ENCODE measurements at places on chromosomes 13 and 19.

DNA sequence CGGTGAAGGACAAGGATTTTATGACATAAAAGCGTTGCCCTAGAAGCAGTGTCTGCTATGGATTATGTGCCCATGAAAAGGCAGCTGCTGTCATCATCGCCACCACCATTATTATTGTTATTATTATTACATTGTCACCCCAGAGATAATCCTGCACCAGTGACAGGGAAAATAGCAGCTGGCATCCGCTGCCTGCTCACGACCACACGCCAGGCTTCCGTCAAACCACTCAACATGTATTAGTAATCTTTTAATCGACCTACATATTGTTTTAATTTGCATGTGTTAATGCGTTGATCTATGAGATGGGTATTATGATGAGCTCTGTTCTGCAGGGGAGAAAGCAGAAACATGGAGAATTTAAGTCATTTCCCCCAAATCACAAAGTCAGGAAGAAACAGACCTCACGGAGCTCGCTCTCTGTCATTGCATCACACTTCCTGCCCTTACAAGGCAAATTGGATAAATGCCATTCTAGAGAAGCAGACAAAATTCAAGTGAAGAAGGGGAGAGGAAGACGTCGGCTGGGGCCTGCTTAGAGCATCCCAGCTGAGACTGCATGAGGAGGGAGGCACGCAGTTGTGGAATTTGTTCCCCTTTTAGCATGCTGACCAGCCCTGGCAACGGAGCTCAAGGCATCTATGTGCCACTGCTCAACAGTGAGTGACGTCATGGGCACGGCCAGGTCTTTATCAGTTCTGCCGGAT lies at the start of gene FFAR3:
FFAR3 (plus strand) TSS at position 594 of the 707 bp plus-strand sequence. CDS start 431 bp downstream, outside the sequence.
- no peak for DNase-seq

GRCh38 chr19:17530586-17530985 lies 19.1 kb downstream of the PGLS start:
- no peak for DNase-seq

DNA sequence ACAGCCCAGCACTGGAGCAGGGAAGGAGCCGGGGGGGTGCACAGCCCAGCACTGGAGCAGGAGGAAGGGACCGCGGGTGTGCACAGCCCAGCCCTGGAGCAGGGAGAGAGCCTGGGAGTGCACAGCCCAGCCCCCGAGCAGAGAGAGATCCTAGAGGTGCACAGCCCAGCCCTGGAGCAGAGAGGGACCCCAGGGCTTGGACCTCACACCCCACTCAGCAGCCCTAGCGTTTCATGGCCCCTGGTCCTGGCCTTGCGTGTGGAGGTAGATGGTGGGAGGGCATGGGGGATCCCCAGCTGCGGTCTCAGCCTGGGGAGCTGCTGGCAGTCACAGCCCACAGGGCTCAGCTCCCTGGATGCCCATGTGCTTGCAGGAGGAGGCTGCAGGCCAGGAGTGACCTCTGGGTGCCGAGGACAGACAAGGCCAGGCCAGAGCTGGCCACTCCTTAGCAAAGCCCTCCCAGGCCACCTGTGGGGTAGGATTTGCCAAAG lies 25.1 kb downstream of the GAS6 start:
- DNase-seq: no peak

GRCh38 chr19:33211794-33212435 lies 13.7 kb downstream of the SLC7A10 start:
- DNase-seq: no peak

GRCh38 chr13:46403851-46404732 lies 17.0 kb upstream of the RUBCNL start:
- no peak for DNase-seq

GRCh38 chr19:45442778-45443461 lies 19.2 kb upstream of the ERCC1 start:
- DNase-seq: no peak

GRCh38 chr13:111122631-111123030 lies 7.5 kb downstream of the ARHGEF7 start:
- DNase-seq: no peak

GRCh38 chr13:100208626-100209025 lies 119.7 kb downstream of the PCCA start:
- DNase-seq: no peak

- DNase-seq: no peak
Observed at GRCh38 chr19:7888145-7888825, at the start of gene LRRC8E. Gene LRRC8E, plus strand, starts transcription at chr19:7888510. Its CDS starts 7,094 bp downstream, at chr19:7895604.

DNA sequence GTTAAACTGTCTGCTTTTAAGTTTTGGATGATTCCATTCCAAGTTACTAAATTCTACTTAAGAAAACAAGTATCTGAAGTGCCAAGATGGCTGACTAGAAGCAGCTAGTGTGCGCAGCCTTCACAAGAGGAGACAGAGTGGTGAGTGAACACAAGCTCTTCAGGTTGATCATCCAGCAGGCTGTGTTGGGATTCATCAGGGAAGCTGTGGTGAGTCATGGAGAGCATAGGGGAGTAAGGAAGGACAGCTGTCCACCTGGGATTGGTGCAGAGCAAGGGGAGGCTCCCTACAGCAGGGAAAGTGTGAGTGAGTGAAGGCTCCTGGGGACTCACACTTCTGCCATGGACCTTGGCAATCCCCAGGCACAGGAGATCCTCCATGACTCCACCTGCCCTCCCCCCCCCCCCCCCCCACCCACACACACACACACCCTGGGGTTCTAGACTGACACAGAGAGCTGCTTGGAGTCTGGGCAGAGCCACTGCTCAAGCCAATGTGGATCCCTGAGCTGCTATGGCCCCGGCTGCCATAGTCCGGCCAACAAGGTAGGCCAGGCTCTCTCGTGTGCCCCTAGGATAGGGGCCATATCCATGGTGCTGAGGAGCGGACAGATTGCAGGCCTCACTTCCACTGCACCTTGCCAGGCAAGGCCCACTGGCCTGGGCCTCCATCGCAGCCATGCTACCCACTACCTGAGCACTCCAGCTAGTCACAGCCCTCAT lies 23.5 kb downstream of the SLC25A15 start:
- DNase-seq: no peak

DNA sequence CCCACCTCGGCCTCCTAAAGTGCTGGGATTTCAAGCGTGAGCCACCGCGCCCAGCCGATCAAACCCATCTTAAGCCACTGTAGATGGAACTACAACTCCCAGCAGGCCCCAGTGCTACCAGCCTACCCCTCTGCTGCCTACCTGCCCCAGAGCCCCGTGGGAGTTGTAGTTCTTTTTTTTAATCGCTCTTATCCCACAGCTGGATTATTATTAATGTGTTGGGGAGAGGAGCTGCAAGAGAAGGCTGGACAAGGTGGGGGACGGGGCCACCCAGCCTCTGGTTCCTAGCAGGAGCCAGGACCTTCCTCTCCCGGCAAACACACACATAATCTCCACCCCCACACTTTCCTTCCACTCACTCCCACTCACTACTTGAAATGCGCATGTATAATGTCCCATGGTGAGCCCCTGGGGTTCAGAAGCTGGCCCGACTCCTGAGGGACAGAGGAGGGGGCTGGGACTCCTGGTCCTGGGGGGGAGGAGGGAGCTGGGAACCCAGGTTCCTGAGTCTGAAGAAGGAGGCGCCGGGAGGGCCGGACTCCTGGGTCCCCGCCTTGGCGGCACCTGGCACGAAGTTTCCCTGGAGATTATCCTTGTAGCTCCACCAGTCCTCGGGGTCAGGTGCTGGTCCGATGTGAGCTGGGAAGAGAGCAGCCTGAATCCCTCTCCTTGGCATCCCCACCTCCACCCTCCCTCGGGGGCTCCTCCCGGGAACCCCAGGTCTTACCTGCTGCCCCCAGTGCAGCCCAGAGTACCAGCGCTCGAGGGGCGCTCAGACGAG lies 958 bp downstream of the CA11 start:
- DNase-seq: no peak

- DNase-seq: no peak
Observed at GRCh38 chr19:32895384-32895783, 25.8 kb upstream of the SLC7A9 start.

GRCh38 chr13:24220086-24220703 lies 59.7 kb downstream of the SPATA13 start:
- peak; percentile 57 for DNase-seq

DNA sequence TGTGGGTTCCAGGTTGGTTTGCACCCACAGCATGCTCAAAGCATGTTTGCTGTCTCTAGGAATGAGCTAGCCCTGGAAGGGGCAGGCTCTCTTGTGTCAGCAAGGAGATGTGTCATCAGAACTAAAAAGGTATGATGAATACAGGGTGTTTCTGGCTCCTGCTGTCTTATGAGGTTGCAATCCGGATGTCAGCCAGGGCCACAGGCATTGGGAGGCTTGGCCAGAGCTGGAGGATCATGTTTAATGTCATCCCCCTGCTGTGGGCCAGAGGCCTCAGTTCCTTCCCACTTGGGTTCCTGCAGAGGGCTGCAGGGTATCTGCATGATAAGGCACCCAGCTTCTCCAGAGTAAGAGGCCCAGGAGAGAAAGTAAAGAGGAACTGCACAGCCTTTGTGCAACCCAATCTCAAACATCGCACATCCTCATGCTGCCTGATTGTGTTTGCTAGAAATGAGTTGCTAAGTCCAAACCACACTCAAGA lies 193.6 kb downstream of the COL4A1 start:
- no peak for DNase-seq

DNA sequence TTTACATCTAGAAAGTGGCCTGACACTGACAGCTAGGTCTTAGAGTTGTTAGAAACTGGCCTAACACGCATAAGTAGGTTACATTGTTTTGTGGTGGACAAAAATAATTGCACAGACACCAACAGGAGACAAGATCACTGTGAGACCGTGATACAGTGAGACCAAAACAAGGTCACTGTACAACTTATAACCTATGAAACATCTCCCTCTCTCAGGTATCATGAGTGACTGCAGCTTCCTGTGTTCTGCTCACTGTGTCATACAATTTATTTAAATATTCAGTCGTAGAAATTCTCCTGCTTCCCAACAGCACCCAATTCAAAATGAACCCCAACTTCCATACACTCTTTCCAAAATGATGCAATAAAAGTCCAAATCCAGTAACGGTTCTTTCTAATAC lies 2165.2 kb downstream of the PCDH9 start:
- no peak for DNase-seq

- no peak for DNase-seq
Observed at GRCh38 chr13:72290962-72291681, 424.1 kb upstream of the DACH1 start.

DNA sequence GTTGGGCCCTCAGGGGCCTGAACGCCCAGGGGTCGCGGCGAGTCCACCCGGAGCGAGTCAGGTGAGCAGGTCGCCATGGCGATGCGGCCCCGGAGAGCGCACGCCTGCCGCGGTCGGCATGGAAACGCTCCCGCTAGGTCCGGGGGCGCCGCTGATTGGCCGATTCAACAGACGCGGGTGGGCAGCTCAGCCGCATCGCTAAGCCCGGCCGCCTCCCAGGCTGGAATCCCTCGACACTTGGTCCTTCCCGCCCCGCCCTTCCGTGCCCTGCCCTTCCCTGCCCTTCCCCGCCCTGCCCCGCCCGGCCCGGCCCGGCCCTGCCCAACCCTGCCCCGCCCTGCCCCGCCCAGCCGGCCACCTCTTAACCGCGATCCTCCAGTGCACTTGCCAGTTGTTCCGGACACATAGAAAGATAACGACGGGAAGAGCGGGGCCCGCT lies at the start of gene CCNA1:
CCNA1 (plus strand) TSS at position 390 of the 439 bp plus-strand sequence. CDS start 562 bp downstream, outside the sequence.
- DNase-seq: no peak

- no peak for DNase-seq
Observed at GRCh38 chr19:33629826-33630375, 8.1 kb downstream of the CHST8 start.

DNA sequence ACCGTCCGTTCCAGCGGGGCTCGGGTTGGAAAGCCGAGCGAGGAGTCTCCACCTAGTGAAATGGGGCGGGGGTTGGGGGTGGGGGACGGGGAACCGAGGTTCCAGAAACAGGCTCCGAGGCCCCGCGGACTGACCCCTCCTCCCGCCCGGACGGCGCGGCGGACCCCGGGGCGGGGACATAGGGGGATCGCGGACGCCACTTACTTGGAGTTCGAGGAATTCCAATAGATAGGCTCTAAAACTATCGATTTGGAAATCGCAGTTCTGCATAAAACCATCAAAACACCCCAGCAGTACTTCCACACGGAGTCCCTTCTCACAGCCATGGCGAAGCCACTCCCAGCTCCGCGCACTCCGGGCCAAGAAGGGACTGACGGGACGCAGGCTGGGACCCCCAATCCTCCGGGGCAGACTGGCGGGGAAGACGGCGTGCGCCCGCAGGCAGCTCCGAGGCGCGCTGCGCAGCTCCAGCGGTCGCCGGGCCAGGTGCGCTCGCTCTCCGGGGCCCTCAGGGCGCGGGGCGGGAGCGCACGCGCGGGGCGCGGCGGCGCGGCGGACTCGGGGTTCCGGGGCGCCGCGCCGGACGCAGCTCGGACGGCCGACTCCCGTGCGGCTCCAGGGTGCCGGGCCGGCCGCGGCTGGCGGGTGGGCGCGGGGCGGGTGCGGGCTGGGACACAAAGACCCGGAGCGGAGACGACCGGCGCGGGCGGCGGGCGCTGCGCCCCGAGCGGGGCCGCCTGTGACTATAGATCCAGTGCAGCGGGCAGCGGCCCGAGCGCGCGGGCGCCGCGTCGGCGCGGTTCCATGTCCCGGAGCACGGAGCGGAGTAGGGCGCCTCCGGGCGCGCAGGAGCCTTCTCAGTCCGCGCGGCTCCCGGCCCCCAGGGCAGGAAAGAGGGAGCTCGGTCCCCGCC lies 567 bp downstream of the EFNB2 start:
- DNase-seq: no peak

GRCh38 chr13:38564256-38565150 lies 122.4 kb upstream of the FREM2 start:
- DNase-seq: no peak

- DNase-seq: no peak
Observed at GRCh38 chr19:1150333-1151036, 23.6 kb downstream of the SBNO2 start.

DNA sequence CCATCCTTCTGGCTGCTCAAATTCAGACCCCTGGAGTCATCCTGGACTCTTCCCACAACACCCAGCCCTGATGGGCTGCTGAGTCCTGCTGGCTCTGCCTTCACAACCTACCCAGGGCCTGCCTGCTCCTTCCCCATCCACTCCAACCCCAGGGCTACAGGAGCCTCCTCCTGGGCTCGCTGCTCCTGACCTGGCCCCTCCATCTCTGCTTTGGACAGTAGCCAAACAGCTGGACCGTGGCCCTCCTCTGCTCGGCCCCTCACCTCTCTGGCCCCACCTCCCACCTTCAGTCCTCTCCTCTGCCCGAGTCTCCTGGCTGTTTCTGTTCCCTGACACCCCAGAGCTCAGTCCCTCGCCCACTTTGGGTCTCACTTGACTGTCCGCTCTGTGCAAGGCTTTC lies 66.7 kb downstream of the CEBPG start:
- no peak for DNase-seq

GRCh38 chr13:111346101-111346680 lies 25.7 kb downstream of the TEX29 start:
- no peak for DNase-seq

DNA sequence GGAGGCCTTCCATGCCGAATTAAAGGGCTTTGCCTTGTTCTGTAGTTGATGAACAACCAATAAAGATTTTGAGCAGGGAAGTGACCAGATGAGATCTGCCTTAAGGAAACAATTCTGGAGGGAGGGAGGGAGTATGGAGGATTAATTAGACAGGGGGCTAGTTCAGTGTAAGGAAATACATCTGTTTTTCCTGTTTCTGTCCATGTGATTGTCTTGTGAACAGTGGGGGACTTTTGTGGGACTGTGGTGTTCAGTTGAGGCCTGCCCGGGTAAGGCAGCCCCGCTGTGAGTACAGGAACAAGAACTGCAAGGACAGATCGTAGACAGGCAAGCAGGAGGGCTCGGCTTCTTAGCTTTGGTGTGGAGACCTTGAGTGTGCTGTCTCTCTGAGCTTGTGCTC lies 59.0 kb downstream of the DGKH start:
- no peak for DNase-seq

GRCh38 chr13:98524391-98524790 lies 52.5 kb downstream of the STK24 start:
- DNase-seq: no peak

- no peak for DNase-seq
Observed at GRCh38 chr19:3507371-3508120, 1.4 kb downstream of the FZR1 start.

Measured in renal cortex interstitium (tissue), 15 donors.